ENCODE measurements at places on chromosomes 5 and 9.

- no peak for DNase-seq
Measured at GRCh38 chr9:123555646-123556045, 199.6 kb downstream of the CRB2 start.

DNA sequence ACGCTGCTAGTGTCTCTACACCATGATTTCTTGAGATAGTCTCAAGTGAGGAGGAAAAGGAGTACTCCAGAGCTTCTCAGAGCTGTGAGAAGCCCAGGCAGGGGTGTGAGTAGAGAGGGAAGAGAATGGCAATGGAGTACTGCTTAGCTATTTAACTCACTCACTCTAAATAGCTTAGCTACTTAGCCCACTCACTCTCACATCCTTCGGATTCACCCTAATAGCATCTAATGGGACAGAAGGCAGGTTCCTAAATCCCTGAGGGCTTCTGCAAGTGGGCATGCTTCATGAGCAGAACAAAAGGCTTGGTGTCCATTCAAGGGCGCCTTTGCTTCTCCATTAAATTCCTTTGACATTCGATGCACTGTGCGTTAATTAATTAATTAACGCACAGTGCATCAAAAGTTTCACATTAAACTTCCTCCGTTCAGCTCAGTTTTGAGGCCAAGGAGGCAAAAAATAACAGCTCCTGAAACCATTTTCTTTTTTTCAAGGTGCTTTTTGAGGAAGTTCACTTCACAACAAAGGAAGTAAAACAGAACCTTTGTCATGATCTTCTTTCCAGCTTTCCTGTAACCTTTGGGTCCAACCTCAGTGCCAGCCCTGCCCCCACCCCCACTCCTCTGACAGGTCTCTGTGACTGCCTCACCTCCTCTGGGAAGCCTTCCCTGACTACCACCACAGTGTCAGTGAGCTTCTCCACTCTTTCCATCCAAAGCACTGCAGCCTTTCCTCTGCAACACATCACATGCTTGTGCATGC, 294.0 kb downstream of the SEC61B start:
- DNase-seq = no peak

DNA sequence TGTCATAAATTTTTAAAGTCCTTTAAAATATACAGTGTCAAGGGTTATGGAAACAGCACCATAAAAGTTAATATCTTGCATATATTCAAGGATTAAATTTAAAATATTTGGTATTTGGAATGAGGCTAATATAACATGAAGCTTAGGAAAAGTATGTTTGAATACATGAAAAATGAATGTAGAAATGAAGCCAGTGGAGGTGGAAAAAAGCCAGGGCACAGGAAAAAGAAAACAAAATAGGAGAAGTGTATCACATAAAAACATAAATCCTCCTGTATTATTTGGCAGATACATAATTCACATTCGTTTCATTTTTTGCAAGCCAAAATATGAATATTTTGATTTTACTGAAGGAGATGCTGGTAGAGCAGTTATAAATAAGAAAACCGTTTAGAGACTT, 587.0 kb upstream of the ZNF608 start:
- DNase-seq = no peak

- DNase-seq = no peak
Measured at GRCh38 chr5:1027631-1028441, 19.2 kb downstream of the NKD2 start.

DNA sequence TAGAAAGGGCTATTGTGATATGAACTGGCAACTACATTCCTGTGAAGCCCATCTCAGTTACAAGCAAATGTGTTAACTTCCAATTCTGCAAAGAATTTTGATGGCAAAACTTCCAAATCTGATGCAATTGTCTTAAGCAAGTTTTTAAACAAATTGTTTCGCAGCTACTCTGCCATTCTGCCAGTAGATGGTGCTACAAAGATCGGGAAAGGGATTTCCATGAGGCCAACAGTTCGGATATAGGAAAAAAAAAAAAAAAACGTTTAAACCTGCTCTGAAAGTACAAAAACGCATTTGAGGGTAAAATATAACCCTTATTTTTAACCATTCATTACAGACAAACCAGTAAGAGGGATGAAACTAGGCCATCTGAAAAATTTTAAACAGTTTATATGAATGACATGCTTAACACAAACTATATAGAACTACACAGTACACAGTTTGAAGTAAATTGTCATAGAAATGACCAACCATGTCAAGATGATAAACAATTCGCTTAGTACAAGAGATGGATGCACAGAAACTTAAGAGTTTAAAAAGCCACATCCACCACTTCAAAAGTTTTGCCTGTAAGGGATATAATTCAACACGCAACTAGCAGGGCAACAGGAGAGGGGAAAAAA, 2.2 kb downstream of the HNRNPA0 start:
- DNase-seq = no peak

Data from SIG-M5 (cell line).